Left cardiac atrium (tissue), 4 donors: ENCODE measurements at places on chromosomes 7 and 10. TPM values are rescaled to one million over a fixed set of nuclear protein-coding genes. Genes with fewer than 3 reads are reported as not detected.

- no peak for DNase-seq
Observed at GRCh38 chr10:102546606-102547320, 43.0 kb downstream of the SUFU start.

DNA sequence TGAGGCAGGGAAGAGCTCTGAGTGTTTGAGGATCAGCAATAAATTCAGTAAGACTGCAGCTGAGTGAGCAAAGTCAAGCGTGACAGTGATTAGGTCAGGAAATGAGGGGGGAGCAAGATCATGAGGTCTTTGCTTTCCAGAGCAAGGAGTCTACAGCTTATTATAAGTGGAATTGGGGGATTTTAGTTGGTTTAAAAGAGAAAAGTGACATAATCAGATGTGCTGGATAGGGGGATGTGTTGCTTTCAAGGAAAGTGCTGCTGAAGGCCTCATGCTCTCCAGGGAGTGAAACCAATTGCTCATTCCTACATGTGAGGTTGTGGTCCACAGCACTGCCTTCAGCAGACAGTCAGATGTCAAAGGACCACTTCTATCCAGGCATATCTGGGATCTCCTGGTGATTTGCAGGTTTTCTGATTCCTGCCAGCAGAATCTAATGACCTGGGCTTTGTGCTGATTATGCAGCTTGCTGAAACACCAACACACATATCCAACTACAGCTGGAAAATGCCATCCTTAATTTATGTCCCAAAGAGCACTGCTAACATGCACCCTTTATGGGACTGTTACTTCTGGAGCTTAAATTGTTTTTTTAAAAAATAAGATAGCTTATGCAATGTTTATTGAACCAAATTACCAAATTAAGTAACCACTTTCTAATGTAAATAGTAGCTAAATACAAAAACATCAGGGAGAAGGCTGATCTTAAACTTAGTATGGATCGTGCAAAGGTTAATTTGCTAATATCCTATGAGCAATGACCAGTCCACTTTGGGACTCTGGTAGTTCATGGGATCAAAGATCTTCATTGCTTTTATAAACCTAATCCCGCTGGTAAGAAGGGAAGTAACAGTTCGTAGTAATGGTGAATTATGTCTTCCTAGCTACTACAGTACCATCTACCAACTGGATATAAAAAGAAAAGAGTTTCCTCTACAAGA lies 607.6 kb downstream of the KCNMA1 start:
- no peak for DNase-seq

GRCh38 chr7:111199643-111200042 lies 108.7 kb downstream of the LRRN3 start:
- no peak for DNase-seq

Gene AKR1C8
- total RNA-seq: 0.68 TPM

Gene TMEM270
- not detected for total RNA-seq

Gene UCMA
- not detected for total RNA-seq
